ENCODE measurements at places on chromosomes 7 and 10. TPM values are rescaled to one million over a fixed set of nuclear protein-coding genes. Genes with fewer than 3 reads are reported as not detected.

Gene TFPI2
- 152 TPM for total RNA-seq

Gene BCCIP
- total RNA-seq, result 46.1 TPM

Gene PRSS37
- not detected for total RNA-seq

Gene OR2A42
- total RNA-seq, result not detected

Gene PAX4
- total RNA-seq, result not detected

Gene RADIL
- 3.9 TPM for total RNA-seq

Gene TMEM176A
- not detected for total RNA-seq

Gene AKR1C4
- total RNA-seq, result not detected

Gene OR13A1
- total RNA-seq, result not detected

Gene LIPF
- not detected for total RNA-seq

Gene MSMB
- not detected for total RNA-seq

Gene ZNF438
- 3.9 TPM for total RNA-seq

Gene TMEM270
- not detected for total RNA-seq
